ENCODE measurements at places on chromosomes 5 and 9.

DNA sequence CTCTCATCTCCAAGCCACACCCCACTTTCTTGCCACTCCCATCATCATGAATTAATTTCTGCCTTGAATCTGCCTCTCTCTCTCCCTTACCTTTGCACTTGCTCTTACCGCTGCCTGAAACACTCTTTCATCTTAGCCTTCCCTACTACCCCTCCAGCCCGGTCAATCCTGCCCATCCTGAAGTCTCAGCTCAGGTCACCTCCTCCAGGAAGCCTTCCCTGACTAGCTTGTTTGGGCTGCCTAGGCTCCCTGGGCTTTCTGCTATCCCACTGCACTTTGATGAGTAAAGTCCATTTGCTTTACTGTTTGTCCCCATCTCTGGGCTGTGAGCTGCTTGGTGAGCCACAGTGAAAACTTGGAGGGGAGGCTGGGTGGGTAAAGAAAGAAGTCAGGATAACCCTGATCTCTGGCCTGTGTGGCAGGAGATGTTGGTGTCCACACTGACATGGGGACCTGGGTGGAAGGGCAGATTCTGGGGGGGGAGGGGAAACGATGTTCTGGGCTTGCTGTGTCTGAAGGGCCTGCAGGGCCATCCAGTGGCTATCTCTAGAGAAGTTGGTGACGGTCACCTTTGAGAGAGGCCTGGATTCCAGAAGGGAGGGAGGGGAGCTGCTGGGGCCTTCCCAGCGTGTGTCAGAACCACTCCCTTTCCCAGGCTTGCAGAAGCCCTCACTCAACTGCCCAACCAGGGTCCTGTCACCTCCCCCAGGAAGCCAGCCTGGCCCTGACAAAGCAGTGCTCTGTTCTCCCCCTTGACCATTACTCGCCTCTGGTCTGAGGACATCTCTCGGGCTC is 75.0 kb upstream of the DAB2IP start:
- no peak for DNase-seq

GRCh38 chr9:76704593-76705204 is 59.5 kb upstream of the PCA3 start:
- no peak for DNase-seq

DNA sequence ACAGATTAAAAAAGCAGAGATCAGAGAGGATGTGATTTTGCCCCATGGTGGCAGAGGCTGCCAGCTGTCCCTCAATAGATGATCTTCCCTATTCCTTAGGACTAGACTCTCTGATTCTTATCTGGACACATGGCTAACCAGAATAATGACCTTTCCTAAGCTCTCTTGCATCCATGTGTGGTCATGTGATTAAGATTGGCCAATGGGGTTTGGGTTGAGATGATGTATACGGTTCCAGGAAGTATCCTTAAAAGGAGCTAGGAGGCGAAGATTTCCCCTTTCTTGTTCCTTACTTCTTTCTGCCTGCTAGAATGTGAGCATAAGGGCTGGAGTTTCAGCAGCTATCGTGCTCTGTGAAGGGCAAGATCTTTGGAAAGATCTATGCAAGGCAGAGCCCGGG is 39.8 kb downstream of the FOXI1 start:
- no peak for DNase-seq

GRCh38 chr9:80094176-80094771 is 522.5 kb downstream of the TLE4 start:
- no peak for DNase-seq

- no peak for DNase-seq
Measured at GRCh38 chr5:26193626-26194025, 844.8 kb downstream of the CDH9 start.

DNA sequence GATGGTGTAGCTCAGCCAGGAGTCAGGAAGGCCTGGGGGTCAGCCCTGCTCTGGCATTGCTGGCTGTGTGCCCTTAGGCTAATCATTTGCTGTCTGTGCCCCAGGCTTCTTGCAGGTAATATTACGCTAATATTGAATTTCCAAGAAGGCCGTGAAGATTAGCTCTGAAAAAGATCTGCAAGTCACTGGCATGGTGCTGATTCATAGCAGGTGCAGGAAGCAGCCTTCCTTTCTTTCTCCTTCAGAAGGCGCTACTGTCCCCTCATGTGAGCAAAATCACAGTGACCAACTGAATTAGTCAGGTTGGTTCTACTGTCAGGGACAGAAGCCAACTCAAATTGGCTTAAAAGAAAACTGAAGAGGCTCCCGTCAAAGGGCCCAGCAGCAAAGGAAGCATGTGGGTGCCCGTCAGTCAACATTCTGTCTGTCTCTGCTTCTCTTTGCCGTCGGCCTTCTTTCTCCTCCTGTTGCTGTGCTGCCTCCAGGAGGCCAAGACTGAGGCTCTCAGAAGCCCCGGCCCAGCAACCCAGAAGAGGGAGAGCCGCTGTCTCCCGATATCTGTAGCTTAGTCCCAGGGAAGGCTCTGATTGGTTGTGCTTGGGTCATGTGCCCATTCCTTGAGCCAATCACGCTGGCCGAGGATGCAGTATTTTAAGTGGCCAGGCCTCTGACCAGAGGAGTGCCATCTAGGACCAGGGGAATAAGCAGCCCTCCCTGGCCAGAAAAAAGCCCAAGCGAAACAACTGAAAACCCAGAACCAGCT is 67.8 kb upstream of the NEURL1B start:
- DNase-seq, result no peak

DNA sequence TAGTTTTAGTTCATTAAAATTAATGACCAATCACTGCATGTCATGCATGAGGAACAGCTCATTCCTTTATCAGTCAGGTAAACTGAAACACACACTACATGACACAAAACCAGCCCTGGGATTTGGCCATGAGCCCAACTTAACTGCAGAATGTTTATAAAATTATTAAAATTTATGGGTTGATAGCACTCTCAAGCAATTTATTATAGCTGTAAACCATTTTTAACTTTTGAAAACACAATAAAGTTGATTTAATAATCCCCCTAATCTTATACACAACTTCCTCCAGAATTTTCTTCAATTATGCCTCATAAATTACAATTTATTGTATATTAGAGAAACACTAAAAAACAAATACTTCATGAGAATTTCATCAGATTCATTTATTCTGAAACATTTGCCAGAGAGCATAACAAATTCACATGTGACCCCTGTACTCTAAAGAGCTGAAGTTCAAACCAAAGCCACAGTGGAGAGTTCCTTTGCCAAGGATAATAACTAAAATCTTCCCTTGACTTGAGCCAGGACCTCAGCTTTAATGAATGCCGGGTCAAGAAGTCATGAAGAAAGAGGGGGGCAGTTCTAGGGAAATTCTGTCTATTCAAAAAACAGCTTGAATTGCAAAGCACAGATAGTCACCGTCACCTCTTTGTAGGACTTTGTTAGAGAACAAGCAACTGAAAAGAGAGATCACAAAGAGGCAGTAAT is 763.7 kb upstream of the GRAMD2B start:
- no peak for DNase-seq

DNA sequence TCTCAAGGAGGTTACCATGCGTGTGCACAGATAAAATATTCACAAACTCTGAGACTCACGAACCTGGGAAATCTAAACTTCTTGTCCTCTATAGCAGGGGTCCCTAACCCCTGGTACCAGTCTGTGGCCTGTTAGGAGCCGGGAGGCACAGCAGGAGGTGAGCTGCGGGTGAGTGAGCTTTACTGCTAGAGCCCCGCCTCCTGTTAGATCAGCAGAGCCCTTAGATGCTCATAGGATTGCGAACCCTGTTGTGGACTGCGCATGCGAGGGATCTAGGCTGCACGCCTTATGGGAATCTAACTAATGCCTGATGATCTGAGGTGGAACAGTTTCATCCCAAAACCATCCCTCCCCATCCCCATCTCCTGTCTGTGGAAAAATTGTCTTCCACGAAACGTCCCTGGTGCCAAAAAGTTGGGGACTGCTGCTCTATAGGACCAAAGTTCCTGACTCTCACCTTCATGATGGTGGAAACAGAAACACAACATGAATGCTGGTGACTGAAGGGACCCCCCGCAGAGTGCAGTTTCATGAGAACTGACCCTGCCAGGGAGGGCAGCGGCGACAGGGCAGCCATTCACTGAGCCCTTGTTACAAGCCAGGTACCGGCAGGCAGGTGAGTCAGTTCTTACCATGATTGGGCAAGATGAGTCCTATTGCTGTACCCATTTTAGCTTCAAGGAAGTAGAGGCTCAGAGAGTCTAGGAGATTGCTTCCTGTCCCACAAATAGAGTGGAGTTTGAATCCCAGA is 181.9 kb downstream of the RGS3 start:
- DNase-seq, result no peak

DNA sequence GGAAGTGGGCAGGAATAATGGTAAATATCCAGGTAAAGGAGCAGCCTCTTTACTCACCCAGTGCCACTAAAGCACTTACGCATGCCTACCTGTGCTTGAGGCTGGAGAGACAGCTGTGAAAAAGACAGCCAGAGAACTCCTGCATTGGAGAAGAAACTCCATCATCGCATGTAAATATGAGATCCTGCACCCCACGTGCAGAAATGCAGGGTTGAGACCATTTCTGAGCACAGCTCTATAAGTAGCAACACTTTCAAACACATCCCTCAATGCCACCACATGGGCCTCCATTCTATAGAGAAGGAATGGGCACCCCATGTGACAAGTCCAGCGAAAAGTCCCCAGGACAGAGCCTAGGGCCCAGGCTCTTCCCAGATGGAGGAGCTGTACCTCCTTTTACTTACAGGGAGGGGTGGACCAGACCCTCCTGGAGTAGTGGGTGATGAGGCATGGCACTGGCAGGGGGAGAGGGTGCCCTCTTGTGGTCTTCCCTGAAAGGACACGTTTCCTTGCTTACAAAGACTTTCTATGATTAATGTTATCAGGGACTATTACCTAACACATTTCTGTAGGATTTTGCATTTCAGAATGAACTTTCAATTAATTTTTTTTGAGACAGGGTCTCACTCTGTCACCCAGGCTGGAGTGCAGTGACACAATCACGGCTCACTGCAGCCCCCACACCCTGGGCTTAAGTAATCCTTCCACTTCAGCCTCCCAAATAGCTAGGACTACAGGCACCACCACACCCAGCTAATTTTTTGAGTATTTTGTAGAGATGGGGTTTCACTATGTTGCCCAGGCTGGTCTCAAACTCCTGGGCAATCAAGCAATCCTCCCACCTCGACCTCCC is 55.3 kb upstream of the IL17B start:
- DNase-seq, result peak; percentile 23

DNA sequence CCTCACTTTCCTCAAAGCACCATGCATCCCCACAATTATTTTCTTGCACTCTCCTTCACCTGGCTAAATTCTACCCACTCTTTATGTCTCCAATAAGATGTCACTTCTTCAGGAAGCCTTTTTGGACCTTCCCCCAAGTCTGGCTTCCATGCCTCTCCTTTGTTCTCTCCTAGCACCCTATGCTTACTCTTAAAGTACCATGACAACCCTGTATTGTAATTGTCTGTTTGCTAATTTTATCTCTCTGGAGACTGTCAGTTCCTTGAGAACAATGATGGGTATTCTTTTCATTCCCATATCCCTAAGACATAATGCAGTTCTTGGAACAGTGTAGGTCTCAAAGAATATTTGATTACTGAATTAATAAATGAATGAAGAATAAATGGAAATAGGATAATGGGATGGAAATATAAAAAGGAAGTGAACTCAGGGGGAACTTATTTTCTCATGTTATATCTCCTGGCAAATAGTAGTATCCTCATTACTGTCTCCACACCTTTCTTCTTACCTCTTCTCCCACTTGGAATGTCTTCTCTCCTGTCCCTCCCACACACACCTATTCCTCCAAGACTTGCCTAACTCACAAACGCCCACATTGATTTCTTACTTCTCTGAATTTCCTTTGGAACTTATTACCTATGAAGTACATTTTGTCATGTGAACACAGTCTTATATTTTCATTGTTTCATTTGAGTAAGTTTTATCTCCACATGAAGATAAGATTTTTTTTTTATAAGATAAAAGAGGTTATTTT is 499.1 kb downstream of the NFIB start:
- no peak for DNase-seq

All from stimulated activated CD8-positive, alpha-beta memory T cell treated with anti-CD3 and anti-CD28 coated beads, Interleukin-4, amount 100 ng/mL, for 24 hours (primary cell).